ENCODE measurements at places on chromosomes 4 and X.

- peak; percentile 37 for DNase-seq
Measured at GRCh38 chr4:78610546-78611214, 59.1 kb downstream of the ANXA3 start.

DNA sequence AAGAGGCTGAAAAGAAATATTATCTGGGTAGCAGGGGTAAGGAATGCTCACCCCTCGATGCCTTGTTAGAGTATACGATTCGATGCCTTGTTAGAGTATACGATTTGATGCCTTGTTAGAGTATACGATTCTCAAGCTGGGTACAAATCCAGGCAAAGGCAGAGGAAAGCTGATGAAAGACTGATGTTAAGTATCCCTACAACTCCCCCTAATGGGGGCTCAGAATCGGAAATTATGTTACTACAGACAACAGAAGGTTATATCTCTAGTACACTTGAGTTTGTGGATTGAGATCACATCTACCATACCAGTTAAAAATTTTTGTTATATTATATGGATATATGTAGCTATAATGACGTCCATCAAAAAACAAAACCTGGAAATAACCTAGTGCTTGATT lies 4.8 kb downstream of the LRRC66 start:
- DNase-seq = no peak

DNA sequence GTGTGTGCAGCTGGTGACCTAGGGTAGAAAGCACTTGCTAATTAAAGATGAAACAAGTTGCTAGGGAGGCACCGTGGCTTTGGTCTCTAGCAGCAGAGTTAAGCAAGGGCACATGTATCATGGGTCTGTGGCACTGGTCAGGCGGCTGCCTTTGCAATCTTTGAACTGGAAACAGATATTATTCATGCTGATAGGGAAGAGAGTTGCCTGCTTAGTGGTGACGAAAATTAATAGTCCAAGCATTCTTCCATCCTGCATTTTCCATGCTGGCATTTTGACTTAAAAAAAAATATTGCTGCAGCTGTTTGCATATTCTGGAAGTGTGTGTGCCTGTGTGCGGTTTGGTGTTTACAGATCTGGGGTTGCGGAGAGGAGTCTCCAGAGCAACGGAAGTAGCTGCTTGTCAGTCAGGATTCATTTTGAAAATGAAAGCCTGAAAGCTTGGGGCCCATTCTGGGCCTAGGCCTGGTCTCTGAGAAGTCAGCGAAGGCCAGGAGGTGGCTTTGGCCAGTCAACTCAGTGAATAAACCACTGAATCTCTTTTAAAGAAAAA lies 2.3 kb upstream of the SOWAHD start:
- DNase-seq = no peak

GRCh38 chrX:8868906-8869305 lies 67.7 kb upstream of the FAM9A start:
- DNase-seq = no peak

- no peak for DNase-seq
Measured at GRCh38 chr4:8032381-8032780, 92.7 kb upstream of the AFAP1 start.

DNA sequence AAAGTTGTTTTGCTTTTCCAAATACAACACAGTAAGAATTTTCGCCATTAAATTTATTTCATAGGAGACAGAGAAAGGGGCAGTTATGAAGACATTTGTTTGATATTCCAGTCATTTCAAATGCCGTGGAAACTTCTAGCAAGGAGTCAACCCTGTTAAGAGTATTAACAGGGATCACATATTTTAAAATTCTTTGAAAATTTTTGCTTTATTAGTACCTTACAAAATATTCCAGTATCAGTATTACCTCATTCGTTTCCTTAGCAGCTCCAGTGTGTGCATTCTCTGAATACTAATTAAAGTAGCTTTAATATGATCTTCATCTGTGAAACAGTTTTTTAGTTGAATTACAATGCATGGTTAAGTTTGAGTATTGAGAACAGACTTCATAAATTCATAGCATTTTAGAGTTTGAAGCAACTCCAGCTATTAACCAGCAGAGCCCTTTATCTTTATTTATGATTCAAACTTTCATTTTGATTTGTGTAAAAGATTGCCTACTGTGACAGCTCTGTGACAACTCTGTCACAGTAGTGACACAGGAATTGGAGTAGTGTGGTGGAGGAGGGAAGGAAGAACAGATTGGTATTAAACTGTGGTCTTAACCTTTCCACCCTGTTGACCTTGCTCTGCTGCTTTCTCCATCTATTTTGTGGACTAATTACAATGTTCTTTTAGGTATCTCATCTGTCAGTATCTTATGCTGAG lies 86.3 kb downstream of the PDLIM5 start:
- DNase-seq = no peak

DNA sequence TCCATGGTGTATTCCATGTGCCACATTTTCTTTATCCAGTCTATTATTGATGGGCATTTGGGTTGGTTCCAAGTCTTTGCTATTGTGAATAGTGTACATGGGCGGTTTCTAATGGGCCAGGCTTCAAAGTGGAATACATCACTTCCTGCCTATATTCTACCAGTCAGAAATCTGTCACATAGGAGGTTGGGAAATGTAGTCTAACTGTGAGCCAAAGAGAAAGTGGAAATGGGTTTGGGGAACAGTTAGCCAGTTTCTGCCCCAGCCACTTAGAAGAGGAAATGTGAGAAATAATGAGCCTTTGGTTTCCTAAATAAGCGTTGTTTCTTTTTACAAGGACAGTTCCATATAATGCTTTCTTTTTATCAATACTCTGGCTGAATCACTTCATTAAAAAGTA lies 85.1 kb upstream of the AP1S2 start:
- no peak for DNase-seq

All from NCI-H226 (cell line).